Smooth muscle cell of the pulmonary artery (primary cell): ENCODE measurements at places on chromosomes 11 and 22. TPM values are rescaled to one million over a fixed set of nuclear protein-coding genes. Genes with fewer than 3 reads are reported as not detected.

The MTMR2 gene
- 39.8 and 52.9 TPM in 2 replicates for total RNA-seq

The LRP5 gene
- total RNA-seq = 110 and 164 TPM in 2 replicates

The MMP8 gene
- total RNA-seq = 0.07 TPM in 2 replicates

The APIP gene
- 13.6 and 14.8 TPM in 2 replicates for total RNA-seq

The DDI1 gene
- not detected in 2 replicates for total RNA-seq

The CCDC88B gene
- 0.85 and 1.2 TPM in 2 replicates for total RNA-seq

The CD6 gene
- not detected in 2 replicates for total RNA-seq

The GGT1 gene
- total RNA-seq = 0.83 and 1.2 TPM in 2 replicates

The OVOL1 gene
- total RNA-seq = not detected in 2 replicates

The LUZP2 gene
- total RNA-seq = 0.07 and 0.26 TPM in 2 replicates

The UPK3A gene
- not detected in 2 replicates for total RNA-seq

The MYEOV gene
- 1.2 TPM in 2 replicates for total RNA-seq

The SMC1B gene
- total RNA-seq = 0.07 TPM in 1 of 2 replicates, not detected in the other

The TRIM29 gene
- total RNA-seq = 0.20 and 0.33 TPM in 2 replicates

The NCAM1 gene
- 1.6 and 3.8 TPM in 2 replicates for total RNA-seq

The CAPN5 gene
- total RNA-seq = 24.5 and 30.0 TPM in 2 replicates

The C22orf31 gene
- total RNA-seq = not detected in 2 replicates

The SLC25A18 gene
- total RNA-seq = not detected in 2 replicates

The GAL gene
- 0.13 and 0.56 TPM in 2 replicates for total RNA-seq

The KRTAP5-7 gene
- not detected in 2 replicates for total RNA-seq

The AGBL2 gene
- total RNA-seq = 1.1 and 1.8 TPM in 2 replicates

The IGLL1 gene
- total RNA-seq = not detected in 2 replicates

The APOBEC3H gene
- total RNA-seq = 0.98 TPM in 1 of 2 replicates, not detected in the other

The POU2AF3 gene
- total RNA-seq = not detected in 2 replicates

The BIK gene
- total RNA-seq = not detected in 2 replicates

The SLCO2B1 gene
- total RNA-seq = 0.03 TPM in 1 of 2 replicates, not detected in the other

The OR52I1 gene
- not detected in 2 replicates for total RNA-seq

The FAM168A gene
- 43.2 and 49.1 TPM in 2 replicates for total RNA-seq

The FAM181B gene
- total RNA-seq = 0.07 and 0.20 TPM in 2 replicates

The AQP11 gene
- total RNA-seq = 1.6 and 3.0 TPM in 2 replicates

The GPHA2 gene
- total RNA-seq = not detected in 2 replicates

The RASSF7 gene
- 4.3 and 13.4 TPM in 2 replicates for total RNA-seq

The SSRP1 gene
- 49.5 and 59.6 TPM in 2 replicates for total RNA-seq

The RIMBP3C gene
- total RNA-seq = 0.20 TPM in 1 of 2 replicates, not detected in the other

The MRGPRE gene
- total RNA-seq = 0.20 TPM in 1 of 2 replicates, not detected in the other

The MIOX gene
- 0.10 TPM in 1 of 2 replicates, not detected in the other for total RNA-seq

The MRGPRF gene
- 20.2 and 65.7 TPM in 2 replicates for total RNA-seq

The MMP7 gene
- not detected in 2 replicates for total RNA-seq

The ELP4 gene
- total RNA-seq = 11.4 and 14.3 TPM in 2 replicates

The PDGFD gene
- total RNA-seq = 3.2 and 3.9 TPM in 2 replicates

The IL17REL gene
- not detected in 2 replicates for total RNA-seq

The GGTLC3 gene
- total RNA-seq = not detected in 2 replicates

The TRAPPC4 gene
- total RNA-seq = 71.3 and 76.6 TPM in 2 replicates

The ACTN3 gene
- 0.07 TPM in 1 of 2 replicates, not detected in the other for total RNA-seq

The PTGDR2 gene
- 0.07 and 0.33 TPM in 2 replicates for total RNA-seq

The VSIG2 gene
- total RNA-seq = not detected in 2 replicates

The OR11H1 gene
- total RNA-seq = not detected in 2 replicates

The LSP1 gene
- total RNA-seq = 0.66 and 4.7 TPM in 2 replicates

The PLCB3 gene
- 39.9 and 51.0 TPM in 2 replicates for total RNA-seq

The SMIM35 gene
- total RNA-seq = not detected in 2 replicates

The SLC25A45 gene
- total RNA-seq = 2.8 and 3.1 TPM in 2 replicates

The GDPD4 gene
- total RNA-seq = not detected in 2 replicates

The C11orf52 gene
- total RNA-seq = 0.23 and 0.72 TPM in 2 replicates

The MB gene
- 0.39 TPM in 1 of 2 replicates, not detected in the other for total RNA-seq

The SLC22A6 gene
- total RNA-seq = not detected in 2 replicates

The CNGA4 gene
- 0.07 and 0.17 TPM in 2 replicates for total RNA-seq

The CD3G gene
- not detected in 2 replicates for total RNA-seq

The LDLRAD3 gene
- total RNA-seq = 5.4 and 7.8 TPM in 2 replicates
